EH (cell line): ENCODE measurements at places on chromosomes 13 and 19.

DNA sequence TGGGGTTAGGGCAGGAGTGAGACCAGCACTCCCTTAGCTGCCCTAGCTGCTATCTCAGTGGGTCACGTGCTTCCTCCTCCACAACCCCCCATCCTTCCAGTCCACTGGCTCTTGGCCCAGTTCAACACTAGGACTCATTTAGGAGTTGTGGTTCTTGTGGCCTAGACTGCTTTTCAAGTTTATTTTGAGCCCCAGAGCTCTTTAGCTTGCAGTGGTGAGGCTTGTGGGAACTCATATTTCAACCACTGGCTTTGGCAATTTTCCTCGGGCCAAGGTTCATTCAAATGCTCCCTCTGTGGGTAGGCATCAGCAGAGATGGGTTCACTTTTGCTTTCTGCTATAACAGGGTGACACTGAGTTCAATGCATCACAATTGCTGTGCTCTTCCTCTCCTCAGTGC is 436.2 kb upstream of the SLITRK5 start:
- no peak for DNase-seq

GRCh38 chr19:1401138-1401888 is at the start of gene GAMT:
Gene GAMT, minus strand, starts transcription at chr19:1401542. Its CDS starts 66 bp downstream, at chr19:1401476.
- DNase-seq, result peak; percentile 49

- DNase-seq, result peak; percentile 18
Measured at GRCh38 chr13:46905249-46905648, 8.4 kb upstream of the HTR2A start.

- DNase-seq, result peak; percentile 20
Measured at GRCh38 chr19:2014731-2015607, 545 bp downstream of the BTBD2 start.

DNA sequence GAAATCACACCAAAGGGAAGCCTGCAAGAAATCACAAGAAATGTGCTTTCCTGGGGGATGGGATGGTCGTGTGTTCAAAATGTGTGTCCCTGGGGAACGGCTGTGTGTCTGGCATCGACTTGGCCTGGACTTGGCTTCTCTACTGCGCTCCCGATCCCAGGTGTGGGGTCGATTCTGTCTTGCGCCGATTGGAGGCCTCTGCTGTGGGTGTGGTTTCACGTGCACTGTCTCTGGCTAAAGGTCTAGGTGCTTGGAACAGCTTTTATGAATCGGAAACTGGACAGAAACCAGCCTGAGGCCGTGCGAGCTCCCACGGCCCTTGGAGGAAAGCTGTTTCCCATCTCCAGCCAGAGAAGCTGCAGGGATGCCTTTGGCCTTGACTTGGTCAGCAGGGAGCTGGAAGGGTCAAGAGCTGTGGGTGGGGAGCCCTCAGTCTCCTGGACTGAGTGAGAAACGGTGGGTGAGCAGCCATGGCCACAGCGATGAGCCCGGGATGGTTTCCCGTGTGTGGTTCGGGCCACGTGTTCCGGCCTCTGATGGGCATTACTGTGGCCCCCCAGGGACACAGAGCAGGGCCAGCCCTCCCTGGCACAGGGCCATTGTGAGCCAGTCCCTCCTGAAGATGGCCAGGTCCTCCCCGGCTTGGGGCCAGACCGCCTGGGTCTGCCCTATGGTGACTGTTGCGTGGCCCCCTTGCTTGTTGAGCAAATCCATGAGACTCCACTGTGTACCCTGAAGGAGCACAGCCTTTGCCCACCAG is 29.7 kb downstream of the MCF2L start:
- no peak for DNase-seq

GRCh38 chr13:31477961-31478360 is 261.4 kb upstream of the RXFP2 start:
- peak; percentile 83 for DNase-seq

DNA sequence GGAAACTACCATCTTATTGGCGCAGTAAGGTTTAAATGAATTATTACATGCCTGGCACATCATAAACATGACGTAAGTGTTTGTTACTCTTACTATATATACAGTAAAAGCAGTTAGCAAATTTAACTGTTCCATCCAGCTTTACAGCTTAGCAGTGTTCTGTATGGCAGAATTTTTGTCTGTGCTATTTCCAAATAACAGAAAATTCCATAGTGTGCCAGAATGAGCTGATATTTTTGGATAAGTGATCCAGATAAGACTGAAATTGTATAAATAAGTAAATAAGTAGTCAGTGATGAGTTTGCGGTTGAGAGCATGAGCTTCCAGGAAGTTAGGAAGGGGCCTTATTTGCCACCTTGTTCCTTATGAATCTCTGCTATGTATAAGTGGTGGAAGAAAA is 236.5 kb upstream of the SLC10A2 start:
- DNase-seq, result no peak

GRCh38 chr19:53792721-53793433 is 31.2 kb downstream of the NLRP12 start:
- peak; percentile 87 for DNase-seq

- no peak for DNase-seq
Measured at GRCh38 chr13:35716729-35717128, 240.2 kb upstream of the MAB21L1 start.

GRCh38 chr19:8487137-8487851 is 15.1 kb downstream of the PRAM1 start:
- no peak for DNase-seq

GRCh38 chr13:72317346-72318109 is 409.9 kb downstream of the MZT1 start:
- DNase-seq, result peak; percentile 3

- DNase-seq, result no peak
Measured at GRCh38 chr19:9109959-9110358, 2.7 kb upstream of the OR7G2 start.

DNA sequence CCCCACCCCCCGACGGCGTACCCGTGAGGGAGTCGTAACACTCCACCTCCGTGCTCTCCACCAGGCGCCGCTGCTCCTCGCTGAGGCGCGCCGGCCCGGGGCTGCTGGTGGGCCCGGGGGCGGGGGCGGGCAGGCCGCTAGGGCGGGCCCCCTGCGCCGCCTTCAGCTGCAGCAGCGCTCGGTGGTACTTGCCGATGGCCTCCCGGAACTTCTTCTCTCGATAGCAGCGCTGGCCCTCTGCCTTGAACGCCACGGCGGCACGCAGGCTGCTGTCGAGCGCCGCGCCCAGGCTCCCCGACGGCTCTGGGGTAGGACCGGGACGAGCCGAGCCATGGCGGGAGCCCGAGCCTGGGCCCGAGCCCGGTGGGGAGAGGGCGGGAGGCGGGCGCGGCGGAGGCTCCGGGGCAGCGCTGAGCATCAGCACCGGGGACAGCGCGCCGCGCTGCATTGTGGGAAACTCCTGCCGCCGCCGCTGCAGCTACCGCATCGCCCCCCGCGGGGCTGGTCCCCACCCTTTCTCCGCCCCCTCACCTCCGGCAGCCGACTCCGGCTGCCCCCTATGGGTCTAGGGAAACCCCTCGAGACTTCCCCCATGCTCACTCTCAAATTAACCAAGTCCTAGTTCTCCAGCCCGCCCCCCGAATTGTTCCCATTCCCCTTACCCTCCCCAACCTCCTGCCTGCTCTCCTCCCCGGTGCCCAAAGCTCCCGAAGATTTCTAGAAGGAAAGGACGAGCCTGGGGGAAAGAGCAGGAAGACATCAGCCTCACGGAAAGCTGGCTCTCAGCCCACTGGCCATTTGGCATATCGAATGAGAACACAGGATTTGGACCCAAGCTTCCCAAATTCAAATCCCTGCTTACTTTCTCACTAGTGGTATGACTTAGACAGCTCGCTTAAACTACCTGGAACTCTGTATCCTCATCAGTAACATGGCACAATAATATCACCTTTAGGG is at the start of gene TTC9B:
TSS of gene TTC9B (minus strand) at position 451 of the 957 bp plus-strand sequence. CDS start at position 448, 3 bp downstream.
- DNase-seq, result peak; percentile 41

DNA sequence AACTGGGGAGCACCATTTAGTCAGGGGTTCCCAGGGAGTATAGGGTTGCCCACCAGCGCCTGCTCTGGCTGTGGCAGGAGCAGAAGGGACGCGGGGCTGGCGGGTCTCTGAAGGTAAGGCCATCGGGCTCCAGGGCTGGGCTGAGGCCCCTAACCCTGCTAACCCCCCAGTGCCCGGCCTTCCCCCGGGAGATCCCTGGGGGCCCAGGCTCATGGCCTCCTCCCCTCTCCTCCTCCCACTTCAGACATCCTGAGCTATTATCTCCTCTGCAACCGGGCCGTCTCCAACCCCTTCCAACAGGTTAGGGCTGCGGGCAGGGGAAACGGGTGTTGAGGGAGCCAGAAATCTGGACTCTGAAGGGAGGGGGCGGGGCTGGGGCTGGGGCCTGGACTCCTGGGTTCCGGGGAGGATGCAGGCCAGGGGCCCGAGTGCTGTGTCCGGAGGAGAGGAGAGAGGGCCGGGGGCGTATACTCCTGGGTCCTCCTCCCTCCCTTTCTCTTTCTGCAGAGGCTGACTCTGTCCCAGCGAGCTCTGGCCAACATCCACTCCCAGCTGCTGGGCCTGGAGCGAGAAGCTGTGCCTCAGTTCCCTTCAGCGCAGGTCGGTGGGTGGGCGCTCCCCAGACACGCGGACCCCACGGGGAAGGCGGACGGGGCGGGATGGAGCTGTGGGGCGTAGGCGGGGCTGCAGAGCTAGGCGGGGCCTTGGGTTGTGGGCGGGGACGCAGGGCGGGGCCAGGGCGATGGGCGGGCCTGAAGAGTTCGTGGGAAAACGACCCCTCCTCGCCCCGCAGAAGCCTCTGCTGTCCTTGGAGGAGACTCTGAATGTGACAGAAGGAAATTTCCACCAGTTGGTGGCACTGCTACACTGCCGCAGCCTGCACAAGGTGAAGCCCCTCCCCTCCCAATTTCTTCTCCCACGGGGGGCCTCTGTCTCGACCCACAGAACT is 15.3 kb downstream of the TTYH1 start:
- DNase-seq, result peak; percentile 46

- no peak for DNase-seq
Measured at GRCh38 chr13:107712145-107712860, 503.0 kb downstream of the LIG4 start.

DNA sequence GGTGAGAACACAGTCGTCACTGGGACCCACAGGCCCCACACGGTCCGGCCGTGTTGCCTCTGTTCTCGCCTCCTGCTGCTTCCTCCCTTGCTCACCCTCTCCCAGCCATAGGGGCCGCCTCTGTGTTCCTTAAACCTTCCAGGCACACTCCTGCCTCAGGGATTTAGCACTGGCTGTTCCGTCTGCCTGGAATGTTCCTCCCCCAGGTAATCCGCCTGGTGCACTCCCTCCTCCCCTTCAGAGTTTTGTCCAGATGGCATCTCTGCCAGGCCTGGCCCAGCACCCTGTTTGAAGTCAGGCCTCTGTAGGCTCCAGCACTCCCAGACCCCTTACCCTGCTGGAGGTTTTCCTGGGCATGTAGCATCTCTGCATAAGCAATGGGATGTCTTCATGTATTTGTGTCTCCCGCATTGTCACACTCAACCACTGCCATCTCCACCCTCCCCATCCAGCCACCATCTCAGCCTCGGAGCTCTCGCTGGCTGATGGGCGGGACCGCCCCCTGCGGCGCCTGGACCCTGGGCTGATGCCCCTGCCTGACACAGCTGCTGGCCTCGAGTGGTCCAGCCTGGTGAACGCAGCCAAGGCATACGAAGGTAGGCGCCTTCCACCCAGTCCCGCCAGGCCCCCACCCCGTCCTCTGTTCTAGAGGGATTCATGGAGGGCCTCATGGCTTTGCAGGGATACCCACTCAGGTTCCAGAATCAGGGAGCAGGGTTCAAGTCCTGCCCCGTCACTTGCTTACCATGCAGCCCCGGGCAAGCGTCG is 25.9 kb downstream of the DPF1 start:
- no peak for DNase-seq

DNA sequence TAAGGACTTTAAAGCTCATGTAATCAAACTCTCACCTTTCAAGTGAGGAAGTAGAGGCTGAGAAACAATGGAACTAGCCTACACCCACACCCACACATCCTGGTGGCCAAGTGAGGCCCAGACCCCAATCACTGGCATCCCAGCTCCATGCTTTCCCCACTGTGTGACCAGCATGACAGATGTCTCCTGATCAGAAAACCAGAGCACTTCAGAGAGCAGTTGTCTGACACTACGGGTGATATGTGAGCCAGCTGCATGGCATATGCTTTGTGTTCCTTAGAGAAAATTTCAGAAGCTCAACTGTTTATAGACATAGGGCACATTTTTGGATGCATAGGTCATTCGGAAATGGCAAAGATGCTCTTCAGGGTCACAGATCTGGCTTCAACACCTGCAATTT is 315.2 kb downstream of the NDFIP2 start:
- no peak for DNase-seq

- DNase-seq, result no peak
Measured at GRCh38 chr13:114145722-114146121, 13.3 kb upstream of the RASA3 start.

DNA sequence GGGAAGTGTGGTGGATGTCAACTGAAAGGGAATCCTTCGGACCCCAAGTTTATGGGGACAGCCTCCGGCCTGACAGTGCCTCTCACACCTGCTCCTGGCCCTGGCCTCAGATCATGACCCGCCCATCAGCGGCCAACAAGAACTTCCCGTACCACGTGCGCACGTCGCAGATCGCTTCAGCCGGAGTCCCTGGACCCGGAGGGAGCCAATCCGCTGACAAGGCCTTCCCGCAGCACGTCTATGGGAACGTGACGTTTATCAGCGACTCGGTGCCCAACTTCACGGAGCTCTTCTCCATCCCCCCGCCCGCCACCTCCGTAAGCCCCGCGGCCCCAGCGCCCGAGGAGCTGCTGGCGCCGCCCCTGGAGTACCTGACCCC is 2.0 kb upstream of the MEGF8 start:
- no peak for DNase-seq

GRCh38 chr19:38265921-38266429 is 1.6 kb downstream of the SPINT2 start:
- DNase-seq, result no peak

- DNase-seq, result peak; percentile 6
Measured at GRCh38 chr13:75271846-75272245, 210.1 kb downstream of the TBC1D4 start.

GRCh38 chr19:3879656-3880055 is 829 bp upstream of the ATCAY start:
- no peak for DNase-seq

DNA sequence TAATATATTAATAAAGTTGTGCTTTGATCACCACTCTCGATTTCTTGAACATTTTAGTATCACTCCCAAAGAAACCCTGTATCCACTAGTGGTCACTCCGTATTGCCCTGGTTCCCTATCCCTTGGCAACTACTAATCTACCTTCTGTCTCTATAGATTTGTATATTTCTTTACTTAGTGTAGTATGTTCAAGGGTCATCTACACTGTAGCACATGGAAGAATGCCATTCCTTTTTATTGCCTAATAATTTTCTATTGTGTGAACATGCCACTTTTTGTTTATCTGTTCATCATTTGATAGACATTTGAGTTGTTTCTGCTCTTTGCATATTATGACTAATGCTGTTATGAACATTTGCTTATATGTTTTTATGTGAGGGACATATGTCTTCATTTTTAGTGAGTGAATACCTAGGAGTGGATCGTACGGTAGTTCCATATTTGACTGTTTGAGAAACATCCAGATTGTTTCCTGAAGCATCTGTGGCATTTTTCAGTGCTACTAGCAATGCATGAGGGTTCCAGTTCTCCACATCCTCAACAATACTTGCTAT is 254.0 kb downstream of the GPC6 start:
- no peak for DNase-seq

- DNase-seq, result no peak
Measured at GRCh38 chr19:29265436-29265835, 52.5 kb upstream of the UQCRFS1 start.
